ENCODE measurements at places on chromosomes 3 and 15. TPM values are rescaled to one million over a fixed set of nuclear protein-coding genes. Genes with fewer than 3 reads are reported as not detected.

GRCh38 chr15:40992241-40992741, 39.0 kb downstream of the CHAC1 start:
- no peak for DNase-seq
- H3K4me3 ChIP-seq = no peak overlapping the region
- H3K36me3 ChIP-seq = no peaks in the 10 kb centered on the region
- no peaks in the 10 kb centered on the region for H3K4me1 ChIP-seq

The IL20RB gene
- 2.0 TPM for total RNA-seq

GRCh38 chr15:65962187-65962586, 92.9 kb downstream of the RAB11A start:
- no peaks in the 10 kb centered on the region for H3K27me3 ChIP-seq
- no peak for DNase-seq
- H3K36me3 ChIP-seq = no peaks in the 10 kb centered on the region
- no peak overlapping the region for H3K4me3 ChIP-seq
- H3K27ac ChIP-seq = no peak overlapping the region

DNA sequence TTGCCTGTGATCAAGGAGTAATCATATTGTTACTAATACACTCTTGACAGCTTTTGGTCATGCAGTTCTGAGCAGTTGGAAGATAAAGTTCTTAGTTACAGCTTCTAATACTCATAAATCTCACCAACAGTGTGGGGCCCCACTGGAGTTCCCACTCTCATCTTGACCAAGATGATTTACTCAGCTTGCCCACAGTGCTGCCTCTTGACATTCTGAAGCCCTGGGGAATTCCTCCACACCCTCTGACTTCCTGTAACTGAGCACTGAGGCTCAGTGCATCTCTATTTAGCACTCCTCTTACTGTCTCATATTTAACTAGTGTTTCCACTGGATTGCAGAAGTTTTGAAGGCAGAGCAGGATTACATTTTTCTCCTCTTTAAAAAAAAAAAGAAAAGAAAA, 1.9 kb upstream of the ARL6IP5 start:
- H3K4me3 ChIP-seq = no peak overlapping the region
- DNase-seq = peak; percentile 39
- H3K27ac ChIP-seq = no peak overlapping the region
- no peaks in the 10 kb centered on the region for H3K27me3 ChIP-seq

- H3K36me3 ChIP-seq = no peaks in the 10 kb centered on the region
- no peaks in the 10 kb centered on the region for H3K4me1 ChIP-seq
- no peak for DNase-seq
- H3K27me3 ChIP-seq = no peaks in the 10 kb centered on the region
Measured at GRCh38 chr15:94235041-94235440, 3.7 kb downstream of the MCTP2 start.

- no peak overlapping the region for H3K4me3 ChIP-seq
- peaks cover 18% of the 10 kb centered on the region for H3K4me1 ChIP-seq
- DNase-seq = peak; percentile 69
- no peaks in the 10 kb centered on the region for H3K27me3 ChIP-seq
- no peak overlapping the region for H3K27ac ChIP-seq
- no peaks in the 10 kb centered on the region for H3K36me3 ChIP-seq
Measured at GRCh38 chr15:99409097-99409473, 156.7 kb upstream of the MEF2A start.

- H3K4me3 ChIP-seq = no peak overlapping the region
- DNase-seq = no peak
- no peaks in the 10 kb centered on the region for H3K27me3 ChIP-seq
- H3K36me3 ChIP-seq = no peaks in the 10 kb centered on the region
Measured at GRCh38 chr15:45572617-45573016, 14.6 kb upstream of the BLOC1S6 start.

- H3K27me3 ChIP-seq = no peaks in the 10 kb centered on the region
- H3K36me3 ChIP-seq = no peaks in the 10 kb centered on the region
- peaks cover 7% of the 10 kb centered on the region for H3K4me1 ChIP-seq
- H3K27ac ChIP-seq = peak overlapping the region; percentile 45
- no peak overlapping the region for H3K4me3 ChIP-seq
- peak; percentile 21 for DNase-seq
Measured at GRCh38 chr3:10845839-10846656, 30.0 kb downstream of the SLC6A11 start.

The SERINC4 gene
- 11.7 TPM for total RNA-seq

The CLEC3B gene
- total RNA-seq = 88.8 TPM

DNA sequence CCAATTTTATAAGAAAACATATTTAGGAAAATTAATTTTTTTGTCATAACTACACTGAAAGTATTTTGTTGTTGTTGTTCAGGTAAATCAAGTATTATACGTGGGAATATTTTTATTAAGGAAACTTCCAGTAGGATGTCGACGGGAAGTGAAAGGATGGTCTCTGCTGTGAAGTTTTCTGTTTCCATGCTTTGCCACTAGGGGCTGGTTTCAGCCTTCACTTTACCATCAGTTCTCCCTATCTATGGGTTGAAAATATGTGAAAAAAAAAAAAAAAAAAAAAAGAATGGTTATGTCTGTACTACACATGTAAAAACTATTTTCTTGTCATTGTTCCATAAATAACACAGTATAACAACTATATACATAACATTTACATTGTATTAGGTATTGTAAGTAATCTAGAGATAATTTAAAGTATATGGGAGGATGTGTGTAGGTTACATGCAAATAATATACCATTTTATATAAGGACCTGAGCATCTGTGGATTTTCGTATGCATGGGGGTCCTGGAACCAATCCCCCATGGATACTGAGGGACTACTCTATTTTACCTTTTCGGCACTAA, 136.7 kb downstream of the SMAD6 start:
- DNase-seq = no peak
- H3K27ac ChIP-seq = no peak overlapping the region
- H3K27me3 ChIP-seq = no peaks in the 10 kb centered on the region
- no peaks in the 10 kb centered on the region for H3K36me3 ChIP-seq

DNA sequence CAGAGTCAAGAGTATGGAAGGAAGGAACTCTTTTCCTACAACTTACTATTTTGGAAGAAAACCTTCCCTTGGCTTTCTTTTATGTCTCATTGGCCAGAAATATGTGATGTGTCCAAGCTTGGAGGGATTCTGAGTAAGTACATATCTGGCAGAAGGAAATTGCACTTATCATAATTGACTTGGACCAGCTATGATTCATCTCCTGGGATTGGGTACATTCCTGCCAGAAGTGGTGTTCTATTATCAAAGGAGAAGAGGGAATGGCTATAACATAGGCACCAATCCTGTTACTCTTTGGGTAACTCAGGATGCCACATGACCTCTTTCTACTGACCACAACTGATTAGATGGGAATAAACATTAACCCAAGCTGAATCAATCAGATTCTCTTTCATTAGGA, 13.5 kb upstream of the DAZL start:
- no peaks in the 10 kb centered on the region for H3K4me1 ChIP-seq
- H3K36me3 ChIP-seq = no peaks in the 10 kb centered on the region

DNA sequence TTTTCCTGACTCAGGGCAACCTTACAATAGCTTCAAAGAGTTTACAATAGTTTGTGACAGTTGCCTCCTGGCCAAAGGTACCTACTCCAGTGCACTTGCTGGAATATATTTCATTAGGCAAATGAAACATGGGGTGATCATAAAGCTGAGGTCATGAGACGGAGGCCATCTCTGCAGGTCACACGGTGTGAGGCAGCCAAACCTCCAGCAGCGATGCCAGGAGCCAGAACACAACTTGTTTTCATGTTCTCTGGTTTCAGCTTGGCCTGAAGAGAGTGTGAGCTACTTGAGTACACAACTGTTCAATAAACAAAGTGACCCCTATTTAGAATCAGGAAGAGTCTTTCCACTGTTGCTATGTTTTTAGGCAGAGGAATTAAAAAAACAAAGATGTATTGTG, 42.7 kb upstream of the PYGO1 start:
- no peak overlapping the region for H3K4me3 ChIP-seq
- H3K27ac ChIP-seq = no peak overlapping the region
- H3K36me3 ChIP-seq = no peaks in the 10 kb centered on the region
- DNase-seq = no peak

- no peak overlapping the region for H3K27ac ChIP-seq
- H3K27me3 ChIP-seq = no peaks in the 10 kb centered on the region
- no peaks in the 10 kb centered on the region for H3K4me1 ChIP-seq
- no peaks in the 10 kb centered on the region for H3K36me3 ChIP-seq
- no peak for DNase-seq
- no peak overlapping the region for H3K4me3 ChIP-seq
Measured at GRCh38 chr3:40914475-40914874, 284.8 kb upstream of the CTNNB1 start.

The NKTR gene
- 203 TPM for total RNA-seq

The WWTR1 gene
- total RNA-seq = 46.5 TPM

The CRABP1 gene
- total RNA-seq = 2.4 TPM

The NANOGP8 gene
- total RNA-seq = 6.0 TPM

The GOLGA8T gene
- 4.1 TPM for total RNA-seq

DNA sequence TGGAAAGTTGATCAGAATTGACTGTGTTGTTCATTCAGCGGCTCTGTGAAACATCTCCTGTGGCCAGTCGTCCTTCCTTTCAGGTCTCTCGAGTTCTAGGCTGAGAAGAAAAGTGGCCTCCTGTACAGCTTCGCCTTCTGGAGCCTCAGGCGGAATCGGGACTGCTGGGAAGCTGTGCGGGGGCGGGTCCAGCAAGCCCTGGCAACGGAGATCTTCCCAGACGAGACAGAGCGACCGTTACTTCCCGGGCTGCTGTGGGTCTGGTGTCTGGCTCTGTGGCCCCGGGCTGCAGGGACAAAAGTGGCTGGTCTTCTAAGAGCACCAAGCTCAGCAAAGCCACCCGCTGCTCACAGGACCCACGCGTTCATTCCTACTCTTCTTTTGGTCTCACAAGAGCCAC, 88.6 kb upstream of the CACNA2D3 start:
- DNase-seq = peak; percentile 56
- H3K36me3 ChIP-seq = no peaks in the 10 kb centered on the region
- peak overlapping the region; percentile 11 for H3K4me3 ChIP-seq
- no peak overlapping the region for H3K27ac ChIP-seq
- H3K27me3 ChIP-seq = no peaks in the 10 kb centered on the region

The MESP2 gene
- 2.2 TPM for total RNA-seq

DNA sequence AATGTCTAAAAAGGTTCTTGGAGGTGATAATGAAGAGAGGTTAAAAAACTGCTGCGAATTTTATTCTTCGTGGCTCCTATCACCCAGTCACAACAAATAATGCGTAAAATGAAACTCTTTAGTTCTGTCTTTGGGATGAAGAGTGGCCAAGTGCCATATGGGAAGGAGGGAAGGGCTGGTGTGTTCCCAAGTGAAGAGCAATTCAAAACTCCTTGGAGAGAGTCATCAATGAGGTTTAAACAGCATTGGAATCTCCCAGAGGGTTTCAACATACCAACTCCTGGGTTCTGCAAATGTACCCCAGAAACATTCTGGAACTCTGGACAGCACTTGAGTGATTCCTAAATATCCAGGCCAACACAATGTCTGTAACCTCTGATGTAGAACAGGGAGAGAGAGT, 45.3 kb downstream of the SLCO3A1 start:
- H3K4me1 ChIP-seq = no peaks in the 10 kb centered on the region
- no peaks in the 10 kb centered on the region for H3K36me3 ChIP-seq
- no peak overlapping the region for H3K27ac ChIP-seq
- DNase-seq = no peak
- H3K4me3 ChIP-seq = no peak overlapping the region

DNA sequence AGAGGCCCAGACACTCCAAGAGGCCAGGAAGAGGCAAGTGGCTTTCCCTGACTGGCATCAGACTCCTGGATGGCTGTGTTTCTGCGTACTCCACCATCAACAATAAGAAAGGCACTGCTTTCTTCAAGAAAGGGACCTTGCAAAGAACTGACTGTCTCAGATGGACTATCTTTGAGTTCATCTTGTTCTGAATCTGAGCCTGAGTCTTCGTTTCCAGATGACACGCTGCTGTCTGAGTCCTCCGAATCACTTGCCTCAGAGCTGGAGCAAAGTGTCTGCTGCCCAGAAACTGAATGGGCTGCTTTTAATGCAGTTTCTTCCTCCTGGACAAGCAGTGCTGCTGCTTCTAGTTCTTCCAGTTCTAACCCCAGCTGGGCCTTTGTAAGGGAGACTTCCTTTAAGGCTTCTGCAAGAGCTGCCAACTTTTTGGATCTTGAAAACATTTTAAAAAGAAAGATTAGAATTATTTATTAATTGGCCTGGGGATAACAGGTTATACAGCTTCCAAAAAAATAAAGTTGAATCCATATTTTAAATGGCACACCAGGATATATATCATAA, 97.8 kb downstream of the SHQ1 start:
- no peak overlapping the region for H3K4me3 ChIP-seq
- no peaks in the 10 kb centered on the region for H3K4me1 ChIP-seq
- H3K27ac ChIP-seq = no peak overlapping the region

GRCh38 chr3:3086239-3086638, 23.9 kb downstream of the IL5RA start:
- no peaks in the 10 kb centered on the region for H3K27me3 ChIP-seq
- no peaks in the 10 kb centered on the region for H3K4me1 ChIP-seq
- H3K36me3 ChIP-seq = no peaks in the 10 kb centered on the region
- no peak for DNase-seq
- no peak overlapping the region for H3K27ac ChIP-seq

GRCh38 chr15:41994772-41995475, 22.6 kb upstream of the EHD4 start:
- DNase-seq = no peak
- H3K4me1 ChIP-seq = no peaks in the 10 kb centered on the region
- no peak overlapping the region for H3K4me3 ChIP-seq
- H3K27ac ChIP-seq = no peak overlapping the region
- H3K27me3 ChIP-seq = no peaks in the 10 kb centered on the region

- H3K4me1 ChIP-seq = peaks cover 14% of the 10 kb centered on the region
- H3K4me3 ChIP-seq = no peak overlapping the region
- H3K27me3 ChIP-seq = no peaks in the 10 kb centered on the region
- DNase-seq = peak; percentile 95
Measured at GRCh38 chr15:81410318-81410753, 36.3 kb upstream of the TMC3 start.

DNA sequence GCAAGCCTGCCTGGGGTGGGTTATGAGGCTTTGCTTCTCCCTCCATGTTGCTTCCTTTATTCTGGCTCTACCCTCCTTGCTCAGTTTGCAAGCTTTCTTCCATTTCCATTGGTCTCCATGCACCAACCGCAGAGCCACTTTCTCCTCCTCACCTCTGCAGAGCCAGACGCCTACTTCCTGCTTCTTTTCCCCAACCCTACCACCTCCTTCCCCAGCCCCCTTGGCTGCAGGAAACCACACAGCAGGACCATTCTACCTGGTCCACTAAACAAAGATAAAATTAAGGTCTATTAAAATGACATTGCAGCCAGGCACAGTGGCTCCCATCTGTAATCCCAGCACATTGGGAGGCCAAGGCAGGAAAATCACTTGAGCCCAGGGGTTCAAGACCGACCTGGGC, 10.0 kb upstream of the CAV3 start:
- H3K4me1 ChIP-seq = no peaks in the 10 kb centered on the region
- no peaks in the 10 kb centered on the region for H3K27me3 ChIP-seq
- no peak overlapping the region for H3K27ac ChIP-seq
- H3K36me3 ChIP-seq = no peaks in the 10 kb centered on the region
- no peak overlapping the region for H3K4me3 ChIP-seq

Data from testis (tissue), 5 donors.